ENCODE measurements at places on chromosomes 13 and 19.

- DNase-seq = no peak
These were observed 32.5 kb upstream of the C1QTNF9 start for GRCh38 chr13:24276861-24277260.

- DNase-seq = no peak
These were observed 194.3 kb downstream of the DLEU7 start for GRCh38 chr13:50649211-50649610.

- peak; percentile 6 for DNase-seq
These were observed 175.5 kb upstream of the SERP2 start for GRCh38 chr13:44197791-44198770.

DNA sequence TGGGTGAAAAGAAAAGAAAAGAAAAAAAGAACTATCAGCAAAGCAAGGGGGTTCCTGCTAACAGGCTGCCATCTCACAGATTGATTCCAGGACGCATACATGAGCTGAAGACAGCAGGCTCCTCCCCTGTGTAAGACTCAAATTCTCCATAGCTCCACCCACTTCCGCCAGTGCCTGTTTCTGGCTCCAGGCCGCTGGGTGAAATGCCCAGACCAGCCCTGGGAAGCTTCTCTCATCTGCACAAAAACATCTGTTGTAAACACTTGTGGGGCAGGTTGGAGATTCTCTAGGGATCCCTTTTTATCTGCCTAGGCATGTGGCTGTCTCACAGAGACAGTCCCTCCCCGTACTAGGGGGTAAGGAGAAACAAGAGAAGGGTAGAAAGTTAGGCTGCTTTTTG lies 1054.4 kb upstream of the SPRY2 start:
- no peak for DNase-seq

- peak; percentile 74 for DNase-seq
These were observed 161.0 kb downstream of the KCTD12 start for GRCh38 chr13:76725211-76725610.
